Suppressor macrophage treated with lipopolysaccharide for 1 hour (primary cell): ENCODE measurements at places on chromosomes 11 and 22.

DNA sequence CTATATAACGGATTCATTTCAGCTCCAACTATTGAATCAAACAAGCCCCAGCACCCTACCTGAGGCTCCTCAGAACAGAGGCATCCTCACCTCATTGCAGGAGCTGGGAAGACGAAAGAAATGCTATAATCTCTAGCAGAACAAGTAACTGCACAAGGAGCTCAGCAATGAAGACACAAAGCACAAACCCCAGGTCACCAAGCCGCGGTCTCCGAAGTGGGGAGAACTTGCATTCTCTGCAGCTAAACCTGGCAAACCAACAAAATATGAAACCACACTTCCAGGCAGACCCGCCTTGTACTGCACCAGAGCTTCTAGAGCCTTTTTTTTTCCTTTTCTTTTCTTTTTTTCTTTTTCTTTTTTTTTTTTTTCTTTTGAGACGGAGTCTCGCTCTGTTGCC, 21.8 kb upstream of the CD5 start:
- DNase-seq: no peak

- peak; percentile 64 for DNase-seq
Observed at GRCh38 chr11:118206391-118207031, 18.3 kb downstream of the JAML start.

- DNase-seq: no peak
Observed at GRCh38 chr11:55719608-55720160, 53.6 kb upstream of the OR5D13 start.

- peak; percentile 60 for DNase-seq
Observed at GRCh38 chr11:11028017-11028692, 170.3 kb upstream of the ZBED5 start.

GRCh38 chr22:37546437-37547250, 13.6 kb upstream of the CDC42EP1 start:
- no peak for DNase-seq

- DNase-seq: no peak
Observed at GRCh38 chr11:3010004-3010403, 17.9 kb upstream of the NAP1L4 start.

GRCh38 chr11:16876053-16876752, 137.8 kb downstream of the C11orf58 start:
- DNase-seq: no peak

GRCh38 chr11:96708219-96708878, 318.5 kb downstream of the JRKL start:
- DNase-seq: no peak

- no peak for DNase-seq
Observed at GRCh38 chr22:50257451-50258360, 3.8 kb downstream of the MAPK12 start.

GRCh38 chr11:32852207-32852606, 22.5 kb downstream of the PRRG4 start:
- DNase-seq: peak; percentile 57

- DNase-seq: no peak
Observed at GRCh38 chr22:30232716-30233218, 13.8 kb downstream of the LIF start.

GRCh38 chr11:68552542-68552941, 92.0 kb downstream of the PPP6R3 start:
- peak; percentile 88 for DNase-seq

GRCh38 chr11:94796863-94797262, 28.7 kb downstream of the AMOTL1 start:
- DNase-seq: no peak

GRCh38 chr11:70292863-70293262, 22.4 kb downstream of the PPFIA1 start:
- no peak for DNase-seq

DNA sequence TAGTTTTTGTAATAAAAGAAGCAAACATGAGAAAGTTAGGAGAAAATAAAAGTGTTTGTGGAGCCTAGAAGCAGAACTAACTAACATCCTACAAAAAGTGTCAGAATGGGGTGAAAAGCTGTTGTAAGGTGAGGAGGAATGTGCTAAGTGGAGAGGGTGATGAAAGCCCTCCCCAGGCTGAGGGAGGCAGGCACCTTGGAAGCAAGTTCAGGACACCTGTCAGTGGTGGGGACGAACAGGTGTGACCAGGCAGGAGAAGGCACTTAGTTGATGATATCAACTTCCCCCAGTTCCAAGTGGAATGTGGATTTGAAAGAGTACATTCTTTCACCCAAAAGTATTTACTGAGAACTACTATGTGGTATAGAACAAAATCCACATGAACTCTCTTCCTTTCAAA, 18.7 kb upstream of the BMAL1 start:
- no peak for DNase-seq

DNA sequence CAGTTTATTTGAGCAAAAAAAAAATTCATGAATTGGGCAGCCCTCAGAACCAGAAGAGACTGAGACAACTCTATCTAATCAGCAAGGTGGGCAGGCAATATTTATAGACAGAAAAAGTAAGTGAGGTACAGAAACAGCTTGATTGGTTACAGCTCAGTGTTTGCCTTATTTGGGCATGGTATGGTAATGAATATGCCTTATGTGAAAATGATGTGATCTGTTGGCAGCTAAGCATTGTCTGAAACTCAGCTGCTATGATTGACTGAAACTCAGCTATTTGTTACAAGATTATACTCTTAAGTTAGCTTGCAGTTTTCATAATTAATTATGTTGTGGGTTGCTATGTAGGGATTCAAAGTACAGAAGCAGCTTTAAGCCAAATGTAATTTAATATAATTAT, 127.6 kb downstream of the CNTN5 start:
- no peak for DNase-seq

DNA sequence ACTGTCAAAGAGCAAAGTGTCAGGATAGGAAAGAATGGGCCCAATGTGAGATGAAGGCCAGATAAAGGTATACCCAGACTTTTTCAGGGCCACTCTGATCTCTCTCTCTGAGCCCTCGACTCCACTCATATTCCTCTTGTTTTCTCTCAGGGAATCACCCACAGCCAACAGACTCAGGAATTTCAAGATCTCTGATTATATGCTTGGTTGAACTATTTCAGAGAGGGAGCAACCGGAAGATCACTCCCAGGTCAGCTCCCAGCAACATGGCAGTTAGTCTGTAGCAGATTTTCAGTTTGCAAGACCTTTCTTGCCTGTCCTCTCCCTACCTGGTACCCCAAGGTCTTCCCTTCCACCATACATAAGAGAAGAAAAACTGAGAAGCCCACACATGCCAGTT, 102.5 kb downstream of the C11orf58 start:
- DNase-seq: no peak

DNA sequence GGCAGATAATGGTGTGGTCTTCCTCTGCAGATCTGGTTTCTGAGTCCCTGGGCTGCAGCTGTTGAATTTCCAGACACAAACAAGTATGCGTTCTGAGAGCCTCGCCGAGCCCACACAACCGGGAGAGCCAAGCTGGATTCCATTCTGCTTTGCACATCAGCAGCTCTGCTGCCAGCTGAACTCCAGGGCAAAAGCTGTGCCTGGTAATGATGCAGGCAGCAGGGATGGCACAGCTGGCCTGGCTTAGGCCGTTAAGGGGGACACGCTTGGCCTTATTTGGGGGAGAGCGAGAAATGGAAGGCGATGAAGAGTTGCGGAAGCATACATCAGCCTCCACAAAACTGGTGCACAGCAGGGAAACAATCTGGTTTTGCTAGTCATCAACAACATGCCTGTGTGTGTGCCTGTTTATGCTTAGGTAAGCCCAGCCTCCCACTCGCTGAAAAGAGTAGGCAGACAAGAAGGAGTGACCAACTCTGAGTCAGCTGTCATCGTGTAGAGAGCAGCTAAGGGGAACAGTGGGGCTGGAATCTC, 25.1 kb downstream of the ADAMTS8 start:
- peak; percentile 81 for DNase-seq

GRCh38 chr11:6391537-6392134, 1.4 kb downstream of the SMPD1 start:
- DNase-seq: no peak

GRCh38 chr11:60498399-60498798, 5.8 kb downstream of the MS4A12 start:
- peak; percentile 29 for DNase-seq

- DNase-seq: no peak
Observed at GRCh38 chr11:626475-627307, at the start of gene SCT. Gene SCT, minus strand, starts transcription at chr11:627181. Its CDS starts 38 bp downstream, at chr11:627143.

DNA sequence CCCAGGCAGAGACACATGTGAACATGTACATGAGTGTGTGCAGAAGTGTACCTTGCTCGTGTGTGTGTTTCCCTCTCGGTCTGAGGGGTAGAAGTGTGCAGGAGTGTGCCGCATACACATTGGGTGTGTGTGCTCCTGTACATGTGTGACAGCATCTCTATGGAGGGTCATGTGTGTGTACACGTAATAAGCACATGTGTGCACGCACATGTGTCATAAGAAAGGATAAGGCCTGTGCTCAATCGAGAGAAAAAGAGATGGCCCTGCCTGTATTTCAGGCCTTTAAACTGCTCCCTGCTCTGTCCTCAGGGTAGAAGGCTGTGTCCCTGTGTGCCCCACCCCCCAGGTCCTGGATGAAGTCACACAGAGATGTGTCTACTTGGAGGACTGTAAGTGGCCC, 61.8 kb downstream of the OTOG start:
- no peak for DNase-seq

DNA sequence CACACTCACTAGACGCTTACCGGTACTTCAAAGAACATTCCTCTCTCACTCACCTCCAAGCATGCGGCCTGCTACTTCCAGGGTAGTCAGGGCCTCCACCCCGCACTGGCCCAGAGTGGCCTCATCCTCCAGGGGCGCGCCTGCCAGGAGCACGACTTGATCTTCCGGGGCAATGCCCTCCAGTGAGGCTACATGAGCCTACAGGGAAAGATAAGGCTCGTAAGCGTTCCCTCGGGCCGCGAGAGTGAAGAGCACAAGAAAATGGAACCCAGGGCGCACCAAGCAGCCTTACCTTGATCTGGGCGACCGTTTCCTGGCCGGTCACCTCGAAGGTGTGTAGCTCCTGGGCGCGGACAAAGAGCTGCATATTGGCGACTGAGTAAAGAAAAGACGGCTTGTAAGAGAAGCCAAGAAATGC, 478 bp downstream of the FAU start:
- peak; percentile 33 for DNase-seq

GRCh38 chr11:133826866-133827265, 18.4 kb downstream of the SPATA19 start:
- no peak for DNase-seq

- no peak for DNase-seq
Observed at GRCh38 chr11:73245461-73245860, 26.7 kb upstream of the P2RY6 start.
